ENCODE measurements at places on chromosomes 12 and 14.

- no peak for DNase-seq
Observed at GRCh38 chr14:87397499-87397898, 595.5 kb downstream of the GALC start.

DNA sequence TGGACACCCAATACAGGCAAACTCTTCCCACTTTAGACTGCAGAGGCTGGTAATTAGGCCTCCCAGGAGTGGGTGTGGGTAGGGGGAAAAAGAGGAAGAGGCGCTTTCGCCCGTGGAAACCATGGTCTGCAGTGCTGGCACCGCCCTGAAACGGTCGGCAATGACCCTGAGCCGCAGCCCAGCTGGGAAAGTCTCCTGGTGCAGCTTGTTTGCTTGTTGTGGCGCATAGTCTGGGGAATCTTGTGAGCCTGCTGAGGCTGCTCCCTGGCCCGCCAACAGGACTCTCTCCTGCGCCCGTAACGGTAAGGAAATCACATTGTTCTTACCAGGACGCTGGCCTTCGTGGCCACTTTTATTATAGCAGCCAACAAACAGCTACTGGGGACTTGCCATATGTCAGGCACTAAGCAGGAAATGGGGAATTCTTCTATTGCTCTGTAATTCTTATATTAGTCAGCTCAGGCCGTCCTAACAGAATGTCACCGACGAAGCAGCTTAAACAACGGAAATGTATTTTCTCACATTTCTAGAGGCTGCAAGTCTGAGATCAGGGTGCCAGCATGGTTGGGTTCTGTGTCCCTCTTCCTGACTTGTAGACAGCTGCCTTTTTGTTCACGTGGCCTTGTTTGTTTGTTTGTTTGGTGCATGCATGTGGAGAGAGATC lies 52.5 kb upstream of the RIN3 start:
- no peak for DNase-seq

GRCh38 chr12:107519906-107520859 lies 165.4 kb upstream of the PWP1 start:
- peak; percentile 69 for DNase-seq

DNA sequence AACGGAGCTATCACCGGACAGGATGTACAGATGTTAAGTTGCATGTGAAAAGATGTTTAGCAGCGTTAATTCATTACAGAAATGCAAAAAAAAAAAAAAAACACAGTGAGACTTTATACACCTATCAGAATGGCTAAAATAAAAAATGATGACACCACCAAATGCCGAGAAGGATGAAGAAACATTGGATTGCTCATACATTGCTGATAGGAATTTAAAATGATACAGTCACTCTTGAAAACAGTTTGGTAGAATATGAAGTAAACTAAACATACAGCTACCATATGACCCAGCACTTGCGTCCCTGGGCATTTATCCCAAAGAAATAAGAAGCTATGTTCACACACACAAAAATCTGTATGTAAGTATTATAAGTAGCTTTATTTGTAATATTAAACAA lies 574.1 kb downstream of the SLC16A7 start:
- no peak for DNase-seq

GRCh38 chr12:26868447-26869103 lies 35.6 kb upstream of the ITPR2 start:
- DNase-seq = no peak

GRCh38 chr12:27822076-27822712 lies 42.2 kb upstream of the MANSC4 start:
- no peak for DNase-seq

GRCh38 chr14:49641697-49642129 lies 6.7 kb upstream of the DNAAF2 start:
- no peak for DNase-seq

DNA sequence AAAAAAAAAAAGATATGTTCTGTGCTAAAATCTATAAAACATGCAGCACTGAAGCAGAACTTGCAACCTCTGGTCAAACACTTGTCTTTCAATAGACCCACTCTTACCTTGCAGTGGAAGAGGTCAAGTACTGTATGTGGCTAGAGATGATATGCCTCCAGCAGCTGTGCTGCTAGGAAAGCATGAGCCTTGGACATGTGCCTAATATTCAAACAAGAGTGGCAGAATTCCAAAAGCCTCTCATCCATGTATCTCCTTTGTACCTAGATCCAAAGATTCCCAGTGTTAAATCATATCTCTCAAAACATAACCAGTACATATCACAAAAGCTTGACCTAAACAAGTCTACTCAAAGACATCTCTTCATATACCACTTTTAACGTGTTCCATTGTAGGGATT lies 105.0 kb upstream of the CPNE8 start:
- DNase-seq = peak; percentile 13

DNA sequence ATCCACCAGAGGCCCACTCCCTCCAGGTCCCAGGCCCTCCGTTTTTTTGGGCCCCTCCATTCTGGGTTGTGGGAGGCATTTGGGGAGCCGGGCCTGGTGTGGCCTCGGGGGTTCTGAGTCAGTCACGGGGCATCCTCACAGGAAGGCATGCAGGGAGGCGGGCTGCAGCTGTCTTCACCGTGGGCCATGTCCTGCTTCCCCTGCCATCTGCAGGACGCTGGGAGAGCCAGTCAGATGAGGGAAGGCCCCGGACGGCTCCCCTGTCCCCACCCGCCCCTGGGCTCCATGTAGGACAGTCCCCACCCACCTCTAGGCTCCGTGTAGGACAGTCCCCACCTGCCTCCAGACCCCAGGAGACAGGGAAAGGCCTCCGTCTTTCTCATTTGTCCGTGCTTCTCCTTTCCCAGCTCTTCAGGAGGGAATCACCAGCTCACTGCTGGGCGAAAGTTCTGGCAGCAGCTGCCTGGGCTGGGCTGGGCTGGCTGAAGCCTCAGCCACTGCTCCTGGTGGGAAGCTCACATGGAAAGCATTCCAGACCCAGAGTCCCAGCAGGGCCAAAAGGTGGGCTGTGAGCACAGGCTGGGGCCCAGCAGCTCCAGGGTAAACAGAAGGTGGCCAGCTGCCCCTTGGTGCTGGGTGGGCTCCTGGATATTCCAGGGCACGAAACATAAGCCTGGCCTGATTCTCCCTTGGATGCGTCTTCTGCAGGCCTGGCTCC lies 217.8 kb downstream of the KIF26A start:
- DNase-seq = no peak

DNA sequence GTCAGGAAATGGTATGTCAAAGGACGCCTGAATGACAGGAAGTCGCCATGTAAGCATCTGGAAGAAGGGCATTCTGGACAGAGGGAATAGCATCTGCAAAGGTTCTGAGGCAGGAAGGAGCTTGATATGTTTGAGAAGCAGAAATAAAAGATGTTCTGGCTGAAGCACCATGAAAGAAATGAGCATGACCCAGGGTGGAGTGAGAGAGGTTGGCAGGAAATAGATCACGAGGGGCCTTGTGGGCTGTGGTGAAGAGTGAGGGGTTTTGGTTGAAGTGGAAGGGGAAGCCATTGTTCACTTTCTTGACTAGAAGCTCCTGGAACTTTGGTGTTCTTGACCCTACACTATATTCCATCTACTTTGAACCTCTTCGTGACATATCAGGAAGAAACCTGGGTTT lies 99.4 kb upstream of the PARP11 start:
- DNase-seq = no peak

- DNase-seq = no peak
Observed at GRCh38 chr14:101730626-101731186, 30.8 kb upstream of the PPP2R5C start.

GRCh38 chr12:92721130-92721529 lies 18.3 kb downstream of the PLEKHG7 start:
- no peak for DNase-seq

GRCh38 chr12:29667011-29667410 lies 116.7 kb downstream of the TMTC1 start:
- no peak for DNase-seq

DNA sequence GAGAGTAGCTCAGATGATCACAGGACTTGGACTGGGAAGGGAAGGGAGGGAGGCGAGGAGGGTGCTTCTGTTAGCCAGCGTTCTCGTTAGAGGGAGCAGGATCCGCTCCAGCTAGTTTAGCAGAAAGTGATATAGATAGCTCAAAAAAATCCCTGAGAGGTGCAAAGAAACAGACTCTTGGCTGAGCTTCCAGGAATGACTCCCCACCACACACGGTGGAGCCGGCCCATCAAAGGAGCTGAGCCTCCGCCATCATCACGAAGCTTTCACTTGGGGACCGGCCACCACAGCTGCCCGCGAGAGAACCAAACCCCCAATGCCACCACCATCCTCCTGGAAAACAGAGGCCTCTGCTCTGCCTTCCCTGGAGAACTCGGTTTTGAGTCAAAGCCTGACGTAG lies 124.6 kb upstream of the BCL2L14 start:
- no peak for DNase-seq

GRCh38 chr12:72543777-72544467 lies 271.8 kb downstream of the TRHDE start:
- DNase-seq = no peak

Measured in NCI-H345 (cell line).